CD4-positive, alpha-beta T cell treated with Interferon gamma for 1 hour (primary cell): ENCODE measurements at places on chromosomes 3 and 15.

GRCh38 chr3:186940967-186941366, 10.6 kb downstream of the ST6GAL1 start:
- no peak for DNase-seq

DNA sequence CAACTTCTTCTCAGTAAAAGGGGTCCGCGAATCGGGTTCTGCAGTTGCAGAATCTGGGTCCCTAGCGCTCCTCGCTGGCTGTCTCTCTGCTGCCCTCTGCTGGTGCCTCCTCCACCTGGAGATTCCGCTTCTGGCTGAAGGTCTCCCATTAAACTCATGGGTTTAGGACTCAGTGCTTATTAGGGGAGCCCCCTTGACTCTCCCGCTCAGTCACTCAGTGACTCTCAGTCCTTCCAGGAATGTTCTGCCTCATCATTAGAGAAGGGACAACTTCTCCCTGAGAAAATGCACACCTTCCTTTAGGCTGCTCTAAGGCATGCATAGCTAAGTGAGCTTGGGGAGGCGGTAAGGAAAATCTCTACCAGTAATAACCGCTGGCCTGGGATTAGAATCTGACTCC, 7.1 kb downstream of the CPN2 start:
- peak; percentile 47 for DNase-seq

- DNase-seq: no peak
These were observed 116.9 kb downstream of the CD47 start for GRCh38 chr3:107973961-107974360.

- no peak for DNase-seq
These were observed 648.8 kb upstream of the KCNMB2 start for GRCh38 chr3:177887475-177887874.
